ENCODE measurements at places on chromosomes 5 and 9. TPM values are rescaled to one million over a fixed set of nuclear protein-coding genes. Genes with fewer than 3 reads are reported as not detected.

The JAK2 gene
- 11.8 TPM for polyA plus RNA-seq

The ARSI gene
- 5.3 TPM for polyA plus RNA-seq

The BTNL8 gene
- 0.84 TPM for polyA plus RNA-seq

The CATSPER3 gene
- 1.3 TPM for polyA plus RNA-seq

The SGCD gene
- 6.0 TPM for polyA plus RNA-seq

The GMCL2 gene
- 0.06 TPM for polyA plus RNA-seq

The FGF18 gene
- polyA plus RNA-seq, result 0.47 TPM

The NXNL2 gene
- polyA plus RNA-seq, result 2.2 TPM

The PCDHAC1 gene
- polyA plus RNA-seq, result 0.07 TPM

The SLC6A3 gene
- polyA plus RNA-seq, result 0.58 TPM

The NTNG2 gene
- polyA plus RNA-seq, result 0.30 TPM

The PCDHGA1 gene
- 0.93 TPM for polyA plus RNA-seq

The ACOT12 gene
- 0.94 TPM for polyA plus RNA-seq

The PCA3 gene
- 1.0 TPM for polyA plus RNA-seq

The AIF1L gene
- 370 TPM for polyA plus RNA-seq

The LHX2 gene
- polyA plus RNA-seq, result 0.29 TPM

The ANKRD20A1 gene
- 3.2 TPM for polyA plus RNA-seq

The EIF4E1B gene
- 0.11 TPM for polyA plus RNA-seq

The SMIM33 gene
- polyA plus RNA-seq, result 0.03 TPM

The DIAPH1 gene
- 72.0 TPM for polyA plus RNA-seq

The EXOSC2 gene
- polyA plus RNA-seq, result 39.3 TPM

The MZB1 gene
- 1.3 TPM for polyA plus RNA-seq

The ABO gene
- 13.2 TPM for polyA plus RNA-seq

The NDST1 gene
- polyA plus RNA-seq, result 53.4 TPM

The PPP2R2B gene
- polyA plus RNA-seq, result 13.1 TPM

The ADCY2 gene
- polyA plus RNA-seq, result 5.2 TPM

The FOXD4L3 gene
- polyA plus RNA-seq, result not detected

The NPR3 gene
- polyA plus RNA-seq, result 17.5 TPM

The ARL14EPL gene
- polyA plus RNA-seq, result not detected

The PALM2AKAP2 gene
- 9.8 TPM for polyA plus RNA-seq

The PCDHA9 gene
- 0.05 TPM for polyA plus RNA-seq

The CDC14B gene
- polyA plus RNA-seq, result 26.8 TPM

The CCL21 gene
- 21.2 TPM for polyA plus RNA-seq
